ENCODE measurements at places on chromosomes 12 and 14.
A peak's percentile ranks its signal among the peaks of the same experiment; 100 is the strongest.

DNA sequence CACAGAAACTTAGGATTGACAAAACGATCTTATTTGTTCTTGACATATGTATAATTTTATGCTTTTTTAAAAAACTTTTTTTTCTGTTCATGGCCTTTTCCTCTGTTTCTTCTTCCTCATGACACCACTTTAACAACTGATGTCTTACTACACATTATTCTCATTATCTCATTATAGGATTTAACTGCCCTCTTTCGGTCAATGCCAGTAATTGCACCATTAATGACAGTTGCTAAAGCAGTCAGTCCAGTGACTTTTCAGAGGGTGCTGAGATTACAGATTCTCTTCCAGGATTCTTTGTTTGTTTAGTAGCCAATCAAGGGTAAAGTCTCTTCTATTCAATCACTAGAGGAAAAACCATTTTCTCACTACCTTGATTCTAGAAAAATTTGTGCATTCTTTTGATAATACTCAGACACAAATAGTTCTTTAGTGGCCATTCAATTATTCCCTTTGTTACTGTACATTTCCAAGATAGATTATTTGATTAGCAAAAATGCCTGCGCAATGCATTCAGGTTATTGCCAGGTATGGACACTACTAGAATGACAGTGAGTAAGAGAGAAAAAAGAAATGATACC lies 50.1 kb downstream of the KLRG1 start:
- no peak for DNase-seq

DNA sequence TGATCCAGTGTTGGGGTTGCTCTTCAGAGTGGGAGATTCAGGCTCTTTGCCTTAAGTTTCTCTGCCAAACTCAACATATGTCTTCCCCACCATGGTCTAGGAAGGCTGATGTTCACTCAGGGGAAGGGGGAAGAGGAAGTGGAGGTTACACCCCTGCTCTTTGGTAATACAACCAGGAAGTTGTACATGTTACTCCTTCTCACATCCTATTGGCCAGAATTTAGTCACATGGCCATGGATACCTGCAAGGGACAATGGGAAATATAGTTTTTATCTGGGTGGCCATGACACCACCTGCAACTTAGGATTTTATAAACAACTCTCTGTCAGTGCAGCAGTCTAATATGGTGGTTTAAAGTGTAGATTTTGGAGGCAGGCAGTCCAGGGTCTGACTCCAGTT lies 150.9 kb downstream of the TBX5 start:
- DNase-seq: no peak

DNA sequence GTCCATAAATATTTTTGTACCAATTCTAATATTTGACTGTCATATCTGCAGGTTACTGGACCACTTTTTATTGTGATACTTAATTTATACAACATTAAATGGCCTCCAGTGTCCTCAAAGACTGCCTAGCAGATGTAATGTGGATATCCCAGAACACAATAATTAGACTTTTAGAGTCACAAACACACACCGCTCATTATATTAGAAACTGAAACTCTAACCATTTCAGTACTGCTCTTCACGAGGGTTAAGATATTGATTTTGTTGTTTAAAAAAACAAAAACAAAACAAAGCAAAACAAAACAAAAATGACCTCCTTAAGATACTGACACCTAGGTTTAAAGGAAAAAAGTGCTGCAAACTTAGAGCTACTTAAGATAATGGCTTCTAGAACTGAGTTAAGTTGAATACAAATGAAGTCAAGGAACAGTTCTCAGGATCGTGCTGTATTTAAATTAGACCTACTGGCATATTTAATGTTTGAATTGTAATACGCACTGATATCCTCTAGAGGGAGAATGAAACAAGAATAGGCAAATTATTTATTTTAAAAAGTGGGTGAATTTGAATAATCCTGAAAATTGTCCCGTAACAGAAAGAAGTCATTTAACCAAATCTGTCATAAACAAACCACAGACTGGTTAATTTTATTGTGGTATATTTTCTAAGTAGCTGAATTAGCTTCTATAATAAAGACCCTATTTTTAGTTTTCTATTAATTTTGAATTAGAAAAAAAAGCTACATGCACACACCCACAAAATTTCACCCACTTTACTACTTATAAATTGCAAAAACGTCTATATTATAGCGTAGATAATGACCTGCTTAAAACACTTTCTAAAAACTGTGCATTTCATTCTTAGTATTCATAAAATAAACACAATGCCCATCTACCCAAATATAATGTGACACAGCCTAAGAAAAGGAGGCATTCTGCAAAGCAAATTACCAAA lies 395.2 kb upstream of the DCN start:
- no peak for DNase-seq

DNA sequence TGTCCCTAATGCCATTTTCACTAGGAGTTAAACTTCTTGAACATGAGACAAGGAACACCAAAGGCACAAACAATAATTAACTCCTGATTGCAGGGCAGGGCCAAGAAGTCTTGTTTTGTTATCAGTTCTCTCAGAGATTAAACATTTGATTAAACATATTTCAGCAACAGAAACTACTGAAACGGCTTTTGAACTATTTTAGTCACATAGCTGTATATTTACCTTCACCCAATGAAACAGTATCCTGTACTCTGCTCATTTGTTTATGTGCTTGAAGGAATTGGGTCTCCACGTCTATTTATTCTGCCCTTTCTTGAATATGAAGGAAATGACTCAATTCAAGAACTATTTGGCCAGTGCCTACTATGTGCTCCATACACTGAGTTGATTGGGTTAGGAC lies 51.3 kb upstream of the PTCSC3 start:
- no peak for DNase-seq

GRCh38 chr14:89279649-89280232 lies 137.3 kb downstream of the FOXN3 start:
- DNase-seq: no peak

- DNase-seq: no peak
Observed at GRCh38 chr12:29225834-29226233, 76.8 kb downstream of the FAR2 start.

DNA sequence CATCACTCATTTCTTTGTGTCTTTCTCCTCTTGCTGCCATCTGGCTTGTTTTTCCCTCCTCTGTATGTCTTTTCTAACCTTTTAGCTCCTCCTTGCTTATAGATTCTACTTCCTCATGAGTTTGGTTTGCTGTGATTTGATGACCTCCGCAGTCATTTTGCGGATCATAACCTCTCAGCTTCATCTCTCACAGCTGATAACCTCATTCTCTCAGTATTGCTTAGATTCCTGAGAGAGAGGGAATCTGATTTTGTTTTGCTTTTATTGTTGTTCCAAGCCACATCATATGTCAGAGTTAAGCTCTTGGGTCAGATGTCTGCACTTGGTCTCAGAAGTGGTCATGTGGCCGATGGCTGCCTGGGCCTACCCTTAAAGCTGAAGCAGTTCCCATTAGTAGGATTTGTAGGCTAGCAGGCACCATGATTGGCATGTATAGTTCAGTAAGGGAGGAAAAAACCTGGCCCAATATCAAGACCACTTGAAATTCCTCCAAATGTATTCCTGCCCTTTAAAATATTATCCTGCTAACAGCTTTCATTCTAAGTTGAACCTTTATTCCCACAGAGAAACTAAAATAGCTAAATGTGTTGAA lies 13.5 kb downstream of the ZNF664 start:
- no peak for DNase-seq

GRCh38 chr14:56998728-56999127 lies 188.4 kb upstream of the OTX2 start:
- no peak for DNase-seq

DNA sequence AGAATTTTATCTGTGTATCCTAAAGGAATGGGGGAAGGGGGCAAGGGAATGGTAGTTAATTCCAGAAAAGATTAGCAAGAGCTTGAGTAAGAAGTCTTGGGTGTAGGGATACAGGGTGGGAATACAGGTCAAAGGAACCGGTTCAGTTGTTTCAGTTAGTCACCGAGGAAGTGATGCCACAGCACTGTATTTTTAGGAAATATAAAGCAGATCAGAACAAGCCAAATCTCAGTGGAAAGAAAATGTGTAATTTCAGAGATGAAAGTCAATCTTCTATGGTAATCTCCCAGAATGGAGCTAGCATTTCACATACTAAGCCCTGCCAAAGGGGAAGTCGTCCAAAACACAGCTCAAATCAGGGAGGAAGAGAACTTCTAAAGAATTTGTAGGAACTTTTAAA lies 4.7 kb upstream of the TUBA1C start:
- DNase-seq: no peak

GRCh38 chr14:102503641-102504327 lies 5.8 kb downstream of the ANKRD9 start:
- DNase-seq: no peak

GRCh38 chr12:77130193-77130592 lies 64.8 kb upstream of the E2F7 start:
- DNase-seq: no peak

GRCh38 chr12:33488036-33488435 lies 48.4 kb upstream of the SYT10 start:
- peak; percentile 94 for DNase-seq

- no peak for DNase-seq
Observed at GRCh38 chr12:99981639-99982190, 3.0 kb downstream of the ANKS1B start.

- DNase-seq: no peak
Observed at GRCh38 chr12:47207340-47207717, 127.6 kb upstream of the AMIGO2 start.

DNA sequence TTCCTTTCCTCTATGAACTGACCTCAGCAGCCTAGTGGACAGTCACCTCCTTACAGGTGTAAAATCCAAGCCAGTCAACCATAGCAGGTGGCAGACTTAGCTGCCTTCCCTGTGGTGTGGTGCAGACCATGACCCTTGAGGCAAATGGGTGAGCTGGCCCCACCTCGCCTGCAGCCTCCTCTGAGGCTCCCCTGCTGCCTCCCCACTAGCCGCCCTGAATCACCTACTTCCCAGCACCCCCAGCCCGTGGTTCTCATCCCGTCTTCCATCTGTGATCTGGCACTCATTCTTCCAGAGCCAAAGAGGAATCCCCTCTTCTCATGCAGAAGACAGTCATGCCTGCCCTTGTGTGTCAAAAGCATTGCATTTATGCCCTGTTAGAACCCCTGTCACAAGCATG lies 34.4 kb upstream of the TSPAN9 start:
- no peak for DNase-seq

DNA sequence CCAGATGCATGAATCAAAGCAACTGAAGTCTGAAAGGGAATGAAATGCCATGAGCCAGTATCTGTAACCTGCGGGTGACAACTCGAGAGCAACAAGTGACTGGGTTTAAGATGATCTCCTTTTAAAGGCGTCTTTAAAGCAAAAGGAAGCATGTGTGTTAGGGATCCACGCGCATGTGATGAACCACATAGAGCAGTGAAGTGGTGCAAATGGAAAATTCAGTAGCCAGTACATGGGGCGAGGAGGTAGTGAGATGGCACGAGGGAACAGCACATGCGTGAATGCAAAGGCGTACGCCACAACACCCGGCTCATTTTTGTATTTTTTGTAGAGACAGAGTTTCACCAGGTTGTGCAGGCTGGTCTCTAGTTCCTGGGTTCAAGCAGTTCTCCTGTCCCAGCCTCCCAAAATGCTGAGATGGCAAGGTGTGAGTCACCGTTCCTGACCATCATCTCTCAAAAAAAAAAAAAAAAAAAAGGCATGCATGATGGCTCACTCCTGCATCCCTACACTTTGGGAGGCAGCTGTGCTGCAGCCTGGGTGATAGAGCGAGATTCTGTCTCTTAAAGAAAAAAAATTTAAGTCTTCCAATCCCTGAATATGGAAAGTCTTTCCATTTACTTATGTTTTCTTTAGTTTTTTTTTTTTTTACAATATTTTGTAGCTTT lies 24.6 kb upstream of the BCL7A start:
- no peak for DNase-seq

DNA sequence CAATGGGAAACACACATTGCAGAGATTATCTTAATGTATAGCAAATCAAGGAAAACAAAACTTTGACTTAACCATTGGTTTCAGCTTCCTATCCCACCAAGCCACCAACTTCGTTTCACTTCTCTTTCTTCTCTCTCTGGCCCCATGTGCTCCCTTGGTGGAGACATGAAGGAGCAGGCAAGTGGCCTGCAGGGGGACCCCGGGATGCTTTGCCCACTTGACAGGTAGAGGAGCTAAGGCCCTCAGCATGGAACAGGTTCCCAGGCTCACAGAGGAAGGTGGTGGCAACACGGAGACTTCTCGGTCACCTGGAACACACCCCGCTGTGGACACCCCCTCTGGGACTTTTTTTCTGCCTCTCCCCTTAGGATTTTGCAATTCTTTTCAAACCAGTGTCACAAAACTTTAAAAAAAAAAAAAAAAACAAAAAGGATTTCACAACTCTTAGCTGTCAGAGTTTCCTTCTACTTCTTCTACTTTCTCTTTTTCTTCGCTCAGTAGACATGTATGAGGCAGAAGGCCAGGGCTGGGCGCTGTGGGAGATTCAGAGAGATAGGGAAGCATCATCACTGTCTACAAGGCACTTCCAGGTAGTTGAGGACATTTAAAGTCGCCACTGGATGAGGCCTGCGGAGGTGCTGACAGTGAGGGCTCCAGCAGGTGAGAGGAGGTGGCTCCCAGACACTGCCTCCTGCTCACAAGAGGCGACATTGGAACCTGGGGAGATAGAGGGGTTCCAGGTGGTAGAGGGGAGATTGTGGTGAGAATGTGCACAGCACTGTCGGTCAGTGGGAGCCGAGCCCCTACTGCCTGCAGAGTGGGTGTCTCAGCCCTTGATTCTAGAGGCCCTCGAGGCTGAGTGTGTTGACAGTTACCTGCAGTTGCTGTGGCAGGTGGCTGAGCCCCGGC lies 119.6 kb downstream of the GCH1 start:
- DNase-seq: no peak

All from epithelial cell of prostate (primary cell).